ENCODE measurements at places on chromosomes 16 and 17. TPM values are rescaled to one million over a fixed set of nuclear protein-coding genes. Genes with fewer than 3 reads are reported as not detected.
A peak's percentile ranks its signal among the peaks of the same experiment; 100 is the strongest.

GRCh38 chr17:4604111-4604644 lies 19.8 kb downstream of the SMTNL2 start:
- peak; percentile 79 for DNase-seq

DNA sequence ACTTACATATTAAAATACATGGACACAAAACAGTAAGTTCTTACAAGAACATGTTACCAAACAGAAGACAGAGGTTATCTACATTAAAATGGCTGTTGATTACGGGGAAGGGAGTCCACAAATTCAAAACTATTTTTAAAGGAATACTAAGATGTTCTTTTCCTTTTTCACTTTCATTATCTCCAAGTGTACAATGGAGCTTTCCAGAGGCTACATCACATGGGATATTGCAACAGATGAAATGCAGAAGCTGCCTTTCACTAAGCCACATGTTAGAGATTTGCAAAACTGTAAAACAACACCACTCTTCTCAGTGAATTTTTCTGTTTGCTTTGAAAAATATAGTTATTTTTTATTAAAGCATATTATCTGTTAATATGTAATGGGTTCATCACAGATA lies 53.6 kb downstream of the XPO6 start:
- DNase-seq, result no peak

DNA sequence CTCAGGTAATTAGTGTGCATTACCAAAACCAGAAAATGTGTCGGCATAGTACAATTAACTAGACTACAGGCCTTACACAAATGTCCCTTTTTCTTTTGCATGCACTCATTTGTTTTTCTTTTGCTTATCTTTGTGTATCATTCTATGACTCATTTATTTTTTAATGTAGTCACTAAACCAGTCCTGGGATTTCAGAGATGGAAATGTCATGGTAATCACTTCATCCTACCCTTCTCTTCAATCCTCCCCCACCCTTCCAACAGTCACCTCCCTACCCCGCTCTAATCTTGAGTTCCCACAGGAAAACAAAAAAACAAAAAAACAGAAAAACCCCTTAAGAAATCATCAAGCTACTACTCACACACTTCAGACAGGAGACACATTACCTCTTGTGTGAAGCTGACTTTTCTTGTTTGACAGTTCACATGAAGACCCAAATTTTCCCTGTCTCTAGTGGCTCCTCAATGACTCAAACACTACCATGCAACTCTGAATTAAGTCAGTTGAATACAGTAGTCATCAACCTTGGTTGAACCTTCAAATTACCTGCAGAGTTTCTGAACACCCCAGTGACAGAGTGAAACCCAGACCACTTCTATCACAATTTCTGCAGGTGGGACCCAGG lies 242.4 kb upstream of the SALL1 start:
- DNase-seq, result no peak

GRCh38 chr16:749010-749409 lies 8.2 kb upstream of the CIAO3 start:
- DNase-seq, result no peak

DNA sequence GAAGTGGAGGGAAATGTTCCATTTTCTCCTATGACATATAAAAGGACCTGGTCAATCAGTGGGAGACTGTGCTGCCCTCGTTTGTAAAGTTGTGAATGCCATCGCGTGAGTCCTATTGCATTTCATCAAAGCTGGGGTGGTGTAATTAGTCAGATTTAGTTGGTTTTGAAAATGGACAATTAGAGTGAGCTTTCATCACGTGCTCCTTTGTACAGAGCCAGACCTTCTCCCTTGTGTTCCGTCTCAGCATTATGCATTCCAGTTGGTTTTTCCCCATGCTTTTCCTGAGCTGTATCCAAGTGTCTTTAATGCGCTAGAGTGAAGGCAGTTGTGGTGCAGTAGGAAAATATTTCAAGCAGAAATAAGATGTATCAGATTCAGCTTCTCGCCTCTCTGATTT lies 10.4 kb downstream of the SEC14L1 start:
- no peak for DNase-seq

- no peak for DNase-seq
Observed at GRCh38 chr17:69043098-69043734, 17.5 kb downstream of the ABCA9 start.

DNA sequence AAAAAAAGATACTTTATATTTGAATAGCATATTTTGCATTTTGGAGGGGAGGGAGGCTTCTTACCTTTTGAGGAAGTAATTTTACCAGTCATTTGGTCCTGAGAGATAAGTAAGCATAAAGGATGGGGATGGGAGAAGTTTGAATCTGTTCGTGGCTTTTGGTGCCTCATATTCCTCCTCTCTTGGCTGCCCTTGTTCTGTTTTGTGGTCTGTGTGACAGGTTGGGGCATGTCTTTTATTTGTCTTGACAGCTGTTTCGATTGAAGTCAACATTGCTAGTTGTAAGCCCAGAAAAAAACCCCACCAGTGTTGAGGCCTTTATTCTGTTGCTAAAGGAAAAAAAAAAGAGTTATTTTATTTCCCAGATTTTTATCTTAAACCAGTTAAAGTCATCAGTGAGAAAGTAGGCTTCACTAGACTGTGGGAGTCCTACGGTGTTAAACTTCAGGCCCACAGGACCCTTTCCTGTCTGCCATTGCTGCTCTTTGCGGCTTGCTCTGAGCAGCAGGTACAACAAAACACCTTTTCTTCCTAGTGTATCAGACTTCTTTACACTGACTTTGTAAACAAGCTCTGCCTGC lies 11.4 kb downstream of the SLC7A6 start:
- DNase-seq, result no peak

Gene KRT12
- not detected for total RNA-seq

Gene DNAAF8
- total RNA-seq, result 0.49 TPM

Gene CACNA1H
- 41.8 TPM for total RNA-seq

Gene BIRC5
- 22.8 TPM for total RNA-seq

Gene NOS2
- 0.20 TPM for total RNA-seq

Measured in mesothelial cell of epicardium (in vitro differentiated cells).